ENCODE measurements at places on chromosomes 4 and X.

- no peak for DNase-seq
Measured at GRCh38 chrX:40245488-40246071, 147.8 kb upstream of the BCOR start.

DNA sequence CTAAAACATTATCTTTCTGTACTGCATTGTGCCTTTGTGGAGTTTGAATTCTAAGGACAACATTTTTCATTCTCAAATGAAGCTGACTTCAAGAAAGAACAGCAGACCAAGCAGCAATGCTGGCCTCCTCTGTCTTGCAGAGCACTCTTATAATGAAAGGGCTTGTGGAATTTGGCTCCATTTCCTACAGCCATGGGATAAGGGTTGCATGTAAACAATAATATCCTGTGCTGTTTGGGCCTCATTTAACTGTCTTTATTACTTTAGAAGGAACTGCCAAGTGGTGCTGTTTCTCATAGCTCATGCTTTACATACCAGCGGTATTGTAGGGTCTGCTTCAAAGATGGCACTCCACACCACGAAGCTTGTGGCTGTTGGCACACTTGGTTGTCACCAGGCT, 111.4 kb upstream of the EOLA2 start:
- DNase-seq = no peak

- no peak for DNase-seq
Measured at GRCh38 chr4:157184300-157184699, 36.2 kb upstream of the GRIA2 start.

DNA sequence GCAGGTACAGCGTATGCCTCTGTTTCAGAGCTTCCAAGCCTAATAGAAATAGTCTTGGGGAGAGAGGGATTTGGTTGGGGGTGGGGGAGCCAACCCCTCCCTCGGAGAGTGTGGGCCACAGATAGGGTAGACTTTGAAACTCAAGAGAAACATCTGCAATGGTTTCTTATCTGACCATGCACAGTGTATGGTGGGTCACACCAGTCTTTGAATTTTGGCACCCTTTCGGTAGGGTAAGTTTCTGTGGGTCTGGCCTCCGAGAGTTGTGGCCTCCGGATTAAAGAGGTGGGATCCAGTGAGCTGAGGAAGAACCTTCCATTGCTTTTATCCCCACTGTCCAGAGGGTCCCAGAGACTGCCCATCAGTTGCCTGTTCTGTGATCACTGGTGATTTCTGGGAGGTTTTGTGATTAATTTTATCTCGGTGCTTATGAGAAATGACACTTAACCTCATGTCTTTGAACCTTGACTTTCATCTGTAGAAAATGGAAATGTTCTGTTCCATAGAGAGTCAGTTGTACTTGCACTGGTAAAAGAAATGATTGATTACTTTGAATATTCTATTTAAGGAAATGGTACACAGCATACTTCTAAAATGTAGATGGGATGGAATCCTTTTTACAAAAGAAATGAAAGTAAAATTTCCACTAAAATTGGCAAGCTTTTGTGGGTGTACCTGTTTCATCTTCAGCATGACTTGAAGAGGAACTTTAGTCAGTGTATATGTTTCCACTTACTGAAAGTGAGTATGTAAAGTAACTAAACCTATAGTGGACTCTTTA, 62.7 kb downstream of the TMEM131L start:
- no peak for DNase-seq

DNA sequence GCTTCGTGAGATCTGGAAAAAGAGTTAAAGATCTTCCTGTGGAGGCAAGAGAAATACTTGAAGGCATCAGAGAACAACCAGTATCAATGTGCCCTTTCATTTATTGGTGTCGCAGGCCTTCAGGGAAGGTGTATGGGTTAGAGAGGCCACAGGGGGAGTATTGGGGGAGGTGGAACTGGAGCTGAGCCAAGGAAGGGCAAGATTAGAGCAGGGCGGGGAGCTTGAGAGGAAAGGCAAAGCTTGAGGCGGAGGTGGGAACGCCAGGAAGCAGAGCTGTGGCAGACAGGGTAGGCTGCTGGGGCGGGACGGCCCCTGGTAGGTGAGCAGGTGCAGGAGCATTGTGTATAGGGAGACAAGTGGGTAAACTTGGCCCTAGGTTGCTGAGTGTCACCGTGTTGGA, 329.9 kb downstream of the ARHGAP10 start:
- no peak for DNase-seq

DNA sequence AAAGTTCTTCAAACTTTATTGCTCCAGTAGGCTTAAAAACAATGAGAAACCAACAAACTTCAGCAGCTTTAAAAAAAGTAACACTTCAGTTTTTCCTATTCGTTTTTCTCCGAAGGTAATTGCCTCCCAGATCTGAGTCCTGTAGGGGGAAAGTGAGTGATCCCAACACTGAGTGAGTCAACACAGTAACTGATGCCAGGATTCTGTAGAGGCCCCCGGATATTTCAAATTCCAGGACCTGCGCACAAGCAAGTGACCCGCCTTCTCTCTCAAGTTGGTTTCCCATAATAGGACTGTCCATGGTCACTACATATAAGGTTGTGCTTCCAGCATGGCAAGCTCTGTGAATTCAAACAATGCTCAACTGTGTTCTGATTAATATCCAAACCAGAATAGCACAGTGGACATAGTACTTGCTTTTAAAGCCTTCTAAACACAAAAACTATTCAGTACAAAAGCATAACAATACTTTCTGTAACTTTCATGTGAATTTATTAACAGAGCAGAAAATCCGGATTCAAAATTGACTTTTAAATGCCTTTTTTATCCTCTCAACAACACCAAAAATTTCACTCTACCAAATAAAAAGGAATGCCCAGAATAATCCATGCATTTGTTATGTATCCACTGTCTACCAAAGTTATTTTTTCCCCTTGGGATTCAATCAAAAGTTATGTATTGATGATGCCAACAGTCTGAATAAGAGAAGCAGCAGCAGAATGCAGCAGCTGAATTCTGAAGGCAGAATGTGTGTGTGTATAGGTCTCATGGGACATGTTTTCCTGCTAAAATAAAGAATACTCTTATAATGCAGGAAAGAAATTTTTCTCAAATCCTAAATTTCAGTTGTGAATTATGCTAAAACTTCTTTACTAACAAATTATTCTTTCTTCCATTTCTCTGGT, at the start of gene DMD:
Gene DMD, minus strand, starts transcription at position 194 of the 905 bp plus-strand sequence. CDS start 237 bp downstream, outside the sequence.
- DNase-seq = no peak

DNA sequence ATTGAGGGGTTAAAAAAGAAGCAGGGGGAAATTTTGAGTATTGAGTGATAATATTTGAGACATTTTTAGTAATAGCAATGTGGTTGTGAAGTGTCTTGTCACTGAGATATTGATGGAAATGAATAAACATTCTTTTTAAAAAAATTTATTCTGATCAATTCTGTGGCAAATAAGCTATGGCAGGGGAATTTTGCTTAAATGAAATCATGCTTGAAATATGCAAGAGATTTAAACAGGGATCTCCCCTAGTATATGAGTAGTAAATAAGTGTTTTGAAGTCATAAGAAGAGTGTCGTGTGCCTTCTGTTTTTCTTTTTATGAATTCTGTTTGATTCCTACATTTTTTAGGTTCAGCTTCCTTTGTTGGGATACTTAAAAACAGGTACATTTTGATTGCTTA, 23.2 kb downstream of the IL15 start:
- no peak for DNase-seq

GRCh38 chrX:35842674-35843073, 44.5 kb downstream of the MAGEB16 start:
- peak; percentile 16 for DNase-seq

GRCh38 chr4:151152028-151152427, 52.6 kb downstream of the RPS3A start:
- DNase-seq = no peak

GRCh38 chr4:85806334-85806733, 331.4 kb downstream of the ARHGAP24 start:
- no peak for DNase-seq

- no peak for DNase-seq
Measured at GRCh38 chrX:143296521-143296920, 220.8 kb downstream of the SPANXN3 start.
